ENCODE measurements at places on chromosomes 16 and 17.

- DNase-seq, result no peak
Measured at GRCh38 chr16:71569621-71570020, 7.3 kb downstream of the TAT start.

GRCh38 chr17:1485423-1486376, 6.8 kb downstream of the MYO1C start:
- DNase-seq, result no peak

- no peak for DNase-seq
Measured at GRCh38 chr17:44518032-44518431, 14.8 kb upstream of the GPATCH8 start.

DNA sequence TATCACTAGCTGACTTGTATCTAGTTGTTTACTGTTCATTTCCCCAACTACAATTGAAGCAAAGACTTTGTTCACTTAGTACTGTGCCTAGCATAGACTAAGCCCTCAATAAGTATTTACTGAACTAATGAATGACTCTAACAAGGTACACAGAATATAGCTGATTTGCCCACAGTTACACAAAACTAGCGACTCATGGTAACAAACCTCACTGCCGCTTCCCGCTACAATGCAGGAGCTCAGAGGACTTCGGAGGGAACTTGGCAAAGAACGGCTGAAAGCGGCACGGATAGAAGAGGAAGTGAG, 524 bp downstream of the EFTUD2 start:
- DNase-seq, result no peak

DNA sequence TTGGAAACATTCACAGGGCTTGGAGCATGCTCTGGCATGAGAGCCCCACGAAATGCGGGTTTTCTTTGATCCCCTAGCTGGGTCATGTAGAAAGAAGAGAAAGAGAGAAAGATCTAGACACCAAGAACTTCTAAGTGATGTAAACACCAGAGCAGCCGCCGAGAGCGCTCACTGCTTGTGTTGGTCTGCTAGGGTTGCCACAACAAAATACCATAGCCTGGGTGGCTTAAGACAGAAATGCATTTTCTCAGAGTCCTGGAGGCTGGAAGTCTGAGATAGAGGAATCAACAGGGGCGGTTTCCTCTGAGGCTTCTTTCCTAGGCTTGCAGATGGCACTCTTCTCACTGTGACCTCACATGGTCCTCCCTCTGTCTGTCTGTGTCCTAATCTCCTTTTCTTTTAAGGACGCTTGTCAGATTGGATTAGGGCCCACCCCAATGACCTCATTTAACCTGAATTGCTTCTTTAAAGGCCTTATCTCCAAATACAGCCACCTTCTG, 139.5 kb downstream of the CYLD start:
- DNase-seq, result no peak

- no peak for DNase-seq
Measured at GRCh38 chr17:63150490-63150889, 184.5 kb downstream of the TANC2 start.
